Stimulated activated CD8-positive, alpha-beta memory T cell treated with anti-CD3 and anti-CD28 coated beads, Interleukin-4, amount 100 ng/mL, for 24 hours (primary cell): ENCODE measurements at places on chromosomes 11 and 22.

- DNase-seq = no peak
These were observed 12.5 kb upstream of the PDE2A start for GRCh38 chr11:72686639-72687220.

- DNase-seq = no peak
These were observed 34.6 kb downstream of the CECR2 start for GRCh38 chr22:17403906-17404305.

- no peak for DNase-seq
These were observed 213.6 kb upstream of the ZBED5 start for GRCh38 chr11:11071486-11071885.

DNA sequence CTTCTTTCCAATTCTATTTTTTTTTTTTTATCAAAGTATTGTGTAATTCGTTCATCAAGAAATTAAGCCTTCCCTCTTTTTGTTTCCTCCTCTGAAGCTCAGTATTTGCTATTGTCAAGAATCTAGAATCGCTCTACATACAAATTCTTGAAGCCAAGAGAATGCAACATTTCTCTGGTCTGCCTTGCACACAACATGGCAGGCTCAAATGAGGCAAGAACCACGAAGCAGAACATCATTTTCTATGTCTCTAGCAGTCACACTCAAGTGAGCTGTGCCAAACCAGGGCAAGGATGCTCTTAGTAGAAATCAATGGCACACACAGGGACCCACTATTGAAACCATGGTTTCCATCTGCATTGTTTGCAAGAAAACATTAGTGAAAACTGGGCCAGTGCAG lies 46.7 kb upstream of the SLC1A2 start:
- DNase-seq = no peak
